Stimulated activated CD4-positive, alpha-beta T cell treated with anti-CD3 and anti-CD28 coated beads, TNF-alpha, amount 100 ng/mL, for 1 hour (primary cell): ENCODE measurements at places on chromosomes 5 and 9.

GRCh38 chr5:94901191-94901979, 282.9 kb downstream of the SLF1 start:
- DNase-seq: no peak

GRCh38 chr5:39691993-39692392, 267.2 kb upstream of the DAB2 start:
- DNase-seq: no peak

DNA sequence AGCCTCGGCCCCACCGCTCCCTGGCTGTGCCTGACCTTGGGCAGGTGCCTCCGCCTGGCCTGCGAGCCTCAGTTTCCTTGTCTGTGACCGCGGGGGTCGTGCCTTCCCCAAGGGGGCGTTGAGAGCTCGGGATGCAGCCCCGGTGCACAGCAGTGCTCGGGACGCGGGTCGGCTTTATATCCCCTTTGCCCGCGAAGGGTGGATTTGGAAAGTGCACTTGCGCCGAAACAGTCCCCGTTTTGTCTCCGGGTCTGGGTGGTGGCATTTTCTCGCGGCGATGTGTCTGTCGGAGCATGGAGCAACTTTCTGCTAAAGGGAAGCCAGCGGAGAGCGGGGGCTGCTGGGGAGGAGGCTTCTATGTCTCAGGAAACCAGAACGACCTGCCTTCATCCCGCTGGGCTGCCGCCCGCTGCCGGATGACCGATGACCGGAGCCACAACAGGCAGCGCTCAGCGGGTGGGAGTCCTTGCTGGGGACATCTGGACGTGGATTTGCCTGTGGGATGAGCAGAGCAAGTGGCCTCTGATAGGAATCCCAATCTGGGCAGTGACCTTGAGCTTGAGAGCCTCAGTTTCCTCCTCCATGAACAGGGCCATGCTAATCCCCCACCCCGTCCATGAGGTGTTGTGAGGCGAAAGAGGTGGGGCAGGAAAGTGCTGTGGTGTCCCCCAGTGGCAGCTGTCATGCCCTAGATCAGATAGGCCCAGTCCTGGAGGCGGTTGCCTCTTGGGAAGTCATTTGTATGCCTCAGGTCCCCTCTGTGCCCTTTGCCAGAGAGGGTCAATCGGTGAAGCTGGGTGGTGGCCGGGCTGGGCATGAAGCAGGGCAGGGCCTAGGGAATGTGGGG, 651 bp downstream of the HRH2 start:
- no peak for DNase-seq

DNA sequence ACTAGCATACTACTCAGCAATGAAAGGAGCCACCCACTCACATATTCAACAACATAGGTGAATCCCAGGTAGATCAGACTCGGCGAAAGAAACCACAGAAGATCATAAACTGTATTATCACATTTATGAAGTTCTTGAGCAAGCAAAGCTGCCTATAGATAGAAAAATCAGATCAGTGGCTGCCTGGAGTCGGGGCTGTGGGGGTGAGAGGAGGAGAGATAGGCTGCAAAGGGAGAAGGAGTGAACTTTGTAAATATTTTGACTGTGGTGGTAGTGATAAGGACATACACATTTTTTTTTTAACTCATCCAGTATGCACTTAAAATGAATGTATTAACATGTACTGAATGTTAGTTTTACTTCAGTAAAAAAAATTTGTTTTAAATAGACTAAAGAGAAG, 23.5 kb upstream of the TMEM174 start:
- no peak for DNase-seq

DNA sequence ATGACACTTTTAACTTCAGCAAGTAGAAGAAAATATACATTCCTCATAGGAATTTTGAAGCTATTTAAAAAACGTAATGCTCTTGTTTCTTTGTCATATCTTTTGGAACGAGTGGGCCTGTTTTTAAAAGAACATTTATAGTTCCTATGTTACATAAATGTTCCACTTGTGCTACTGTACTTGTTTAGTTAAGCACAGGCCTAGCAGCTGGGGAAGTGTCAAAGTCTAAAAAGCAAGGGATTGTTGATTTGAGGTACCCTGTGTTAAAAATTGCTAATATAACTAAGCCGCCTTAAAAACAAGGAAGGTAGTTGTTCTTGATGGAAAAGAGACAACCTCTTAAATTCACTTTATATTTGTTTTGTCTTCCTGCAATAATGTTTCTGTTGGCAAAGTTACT, 27.2 kb upstream of the ELL2 start:
- no peak for DNase-seq

DNA sequence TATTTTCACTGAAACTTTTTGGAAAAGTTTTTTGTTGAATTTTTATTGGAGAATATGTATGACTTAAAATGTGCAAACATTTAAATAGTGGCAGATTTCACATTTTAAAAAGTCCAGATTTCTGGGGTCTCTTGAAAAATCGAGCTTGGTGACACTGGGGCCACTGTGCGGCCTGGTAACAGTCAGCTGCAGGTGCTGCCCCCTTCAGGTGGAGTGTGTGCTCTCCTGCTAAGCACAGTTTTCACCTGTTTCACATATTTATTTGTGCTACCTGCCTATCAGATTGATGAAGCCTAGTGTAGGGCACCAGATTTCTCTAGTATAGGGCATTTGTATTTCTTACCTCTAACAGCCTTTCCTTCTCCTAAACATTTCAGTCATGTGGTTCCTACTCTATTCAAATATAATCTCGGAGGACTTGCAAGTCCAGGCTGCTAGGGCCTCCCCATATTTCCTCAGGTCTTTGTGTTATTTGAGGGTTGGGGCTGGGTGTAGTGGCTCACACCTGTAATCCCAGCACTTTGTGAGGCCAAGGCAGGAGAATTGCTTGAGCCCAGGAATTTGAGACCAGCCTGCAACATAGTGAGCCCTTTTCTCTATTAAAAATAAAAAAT, 95.8 kb upstream of the KLF9 start:
- no peak for DNase-seq

DNA sequence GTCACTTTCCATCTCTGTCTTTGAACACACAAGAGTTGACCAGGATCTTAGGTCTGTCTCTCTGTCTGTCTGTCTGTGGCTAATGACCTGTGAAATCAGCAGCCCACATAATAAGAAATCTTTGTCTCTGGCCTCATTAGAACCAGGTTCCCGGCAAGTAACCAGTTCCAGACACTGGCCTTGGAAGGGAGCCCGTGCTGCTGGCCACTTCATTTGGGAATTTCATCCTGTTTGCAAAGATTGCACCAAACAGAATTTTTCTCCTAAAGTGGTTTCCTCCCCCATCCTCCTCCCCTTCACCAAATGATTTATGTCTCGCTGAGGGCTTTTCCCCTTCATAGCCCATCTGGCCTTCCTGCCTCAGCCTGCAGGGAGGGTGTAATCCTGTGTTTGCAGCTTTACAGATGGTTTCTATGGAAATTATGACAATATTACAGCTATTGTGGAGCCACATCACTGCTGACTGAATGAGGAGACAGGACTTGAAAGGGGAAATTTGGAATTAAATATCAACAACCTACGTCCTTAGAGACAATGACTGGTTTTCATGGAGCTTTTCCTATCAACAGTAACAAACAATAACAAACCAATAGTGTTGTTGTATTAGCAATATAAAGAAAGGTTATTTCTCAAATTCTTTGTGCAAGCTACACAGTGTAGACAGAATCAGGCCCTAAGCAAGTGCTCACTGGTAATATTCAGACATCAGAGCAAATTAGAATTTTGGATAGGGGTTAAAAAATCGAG, 25.7 kb downstream of the DPYSL3 start:
- no peak for DNase-seq

GRCh38 chr5:34655354-34655991, 655 bp upstream of the RAI14 start:
- no peak for DNase-seq

DNA sequence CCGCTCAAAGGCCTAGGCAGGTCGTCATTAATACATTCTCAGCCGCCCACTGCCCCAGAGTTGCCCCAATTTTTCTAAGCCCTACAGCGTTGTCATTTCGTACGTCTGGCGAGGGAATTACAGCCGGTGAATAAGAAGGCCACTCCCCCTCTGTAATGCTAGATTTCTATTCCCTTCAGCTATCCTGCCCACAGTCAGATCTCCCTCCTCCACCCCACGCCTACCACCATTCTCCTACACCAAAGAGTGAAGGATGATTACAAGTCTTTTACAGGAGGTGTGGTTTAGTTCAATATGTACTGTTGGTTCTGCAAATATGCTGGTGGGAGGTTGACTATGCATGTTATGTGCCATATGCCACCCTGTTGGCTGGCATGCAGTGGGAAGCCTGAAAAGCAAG, 83.7 kb upstream of the SMIM15 start:
- no peak for DNase-seq
